ENCODE measurements at places on chromosomes 7 and 10. TPM values are rescaled to one million over a fixed set of nuclear protein-coding genes. Genes with fewer than 3 reads are reported as not detected.

The HTR5A gene
- not detected for total RNA-seq

The SFRP5 gene
- total RNA-seq = not detected

The SLC26A5 gene
- 2.3 TPM for total RNA-seq

The PRR15 gene
- total RNA-seq = under 0.01 TPM

The GRM8 gene
- total RNA-seq = not detected

The LRRN3 gene
- total RNA-seq = not detected

The CAV2 gene
- total RNA-seq = 88.0 TPM

The HOXA11 gene
- total RNA-seq = 0.09 TPM

The FBXL13 gene
- 0.22 TPM for total RNA-seq

The CLDN4 gene
- total RNA-seq = under 0.01 TPM

The ELFN1 gene
- 0.77 TPM for total RNA-seq

The CALN1 gene
- 2.4 TPM for total RNA-seq

The SEMA4G gene
- 0.98 TPM for total RNA-seq

The AKR1C8 gene
- not detected for total RNA-seq

The ADAM12 gene
- total RNA-seq = 0.54 TPM

Measured in dermis lymphatic vessel endothelial cell (primary cell).